HAP-1 (cell line): ENCODE measurements at places on chromosomes 6 and 20.
A peak's percentile ranks its signal among the peaks of the same experiment; 100 is the strongest.

- no peak for DNase-seq
Observed at GRCh38 chr20:51189814-51190782, 167.2 kb upstream of the KCNG1 start.

- DNase-seq, result peak; percentile 60
Observed at GRCh38 chr6:40852779-40853373, 186.1 kb downstream of the UNC5CL start.

DNA sequence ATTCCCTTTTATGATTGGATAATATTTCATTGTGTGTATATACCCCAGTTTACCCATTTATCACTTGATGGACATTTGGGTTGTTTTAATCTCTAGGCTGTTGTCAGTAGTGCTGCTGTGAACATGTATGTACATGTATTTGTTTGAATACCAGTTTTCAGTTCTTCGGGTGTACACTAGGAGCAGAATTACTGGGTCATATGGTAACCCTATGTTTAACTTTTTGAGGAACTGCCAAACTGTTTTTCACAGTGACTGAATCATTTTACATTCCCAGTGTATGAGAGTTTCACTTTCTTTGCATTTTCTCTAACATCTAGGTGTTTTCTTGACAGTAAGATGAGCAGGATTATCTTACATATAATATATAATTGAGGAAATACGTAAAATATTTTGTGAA, 44.7 kb upstream of the ADIG start:
- no peak for DNase-seq

DNA sequence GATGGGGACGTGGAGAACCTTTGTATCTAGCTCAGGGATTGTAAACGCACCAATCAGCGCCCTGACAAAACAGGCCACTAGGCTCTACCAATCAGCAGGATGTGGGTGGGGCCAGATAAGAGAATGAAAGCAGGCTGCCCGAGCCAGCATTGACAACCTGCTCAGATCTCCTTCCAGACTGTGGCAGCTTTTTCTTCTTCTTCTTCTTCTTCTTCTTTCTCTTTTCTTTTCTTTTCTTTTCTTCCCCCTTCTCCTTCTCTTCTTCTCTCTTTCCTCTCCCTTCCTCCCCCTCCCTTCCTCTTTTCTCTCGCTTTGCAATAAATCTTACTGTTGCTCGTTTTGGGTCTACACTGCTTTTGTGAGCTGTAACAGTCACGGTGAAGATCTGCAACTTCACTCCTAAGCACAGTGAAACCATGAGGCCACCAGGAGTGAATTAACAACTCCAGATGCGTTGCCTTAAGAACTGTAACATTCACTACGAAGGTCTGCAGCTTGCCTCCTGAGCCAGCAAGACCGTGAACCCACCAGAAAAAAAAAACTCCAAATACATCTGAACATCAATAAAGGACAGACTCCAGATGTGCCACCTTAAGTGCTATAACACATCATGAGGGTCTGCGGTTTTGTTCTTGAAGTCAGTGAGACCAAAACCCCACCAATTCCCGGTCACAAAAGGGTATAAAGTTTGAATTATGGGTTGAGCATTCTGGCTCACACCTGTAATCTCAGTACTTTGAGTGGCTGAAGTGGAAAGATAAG, 19.6 kb upstream of the SERPINB1 start:
- no peak for DNase-seq

DNA sequence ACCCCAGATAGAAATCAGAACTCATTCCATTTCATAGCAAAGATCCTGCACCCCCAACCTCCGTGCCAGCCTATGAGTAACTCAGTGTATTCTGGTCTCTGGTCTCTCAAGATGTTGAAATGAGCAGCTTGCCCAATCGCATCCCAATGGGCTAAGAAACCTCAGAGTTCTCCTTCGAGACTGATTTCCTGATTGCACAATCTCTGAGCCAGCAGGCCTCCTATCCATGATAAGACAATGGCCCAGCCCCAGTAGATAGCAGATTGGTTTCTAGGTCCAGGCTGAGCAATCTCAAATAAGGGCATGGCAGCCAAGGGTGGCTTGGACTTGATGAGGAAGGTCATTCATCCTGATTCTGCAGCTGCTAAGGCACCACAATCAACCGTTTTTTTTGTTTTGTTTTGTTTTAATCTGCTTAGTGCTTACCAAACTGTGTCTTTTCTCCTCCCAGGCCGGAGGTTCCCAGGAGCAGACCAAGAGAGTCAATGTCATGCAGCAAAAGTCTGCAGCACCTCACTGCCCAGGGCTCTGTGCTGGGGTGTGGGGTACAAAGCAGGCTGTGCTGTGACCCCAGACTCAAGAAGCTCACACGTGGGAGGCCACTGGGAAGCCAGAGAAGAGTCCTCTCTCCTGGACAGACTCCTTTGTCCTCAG, 125.1 kb upstream of the NXT1 start:
- DNase-seq, result no peak
